ENCODE measurements at places on chromosomes 2 and 18.

- DNase-seq = no peak
Measured at GRCh38 chr2:230327418-230328154, 593 bp downstream of the SP140L start.

GRCh38 chr18:46542545-46542944 is 114.5 kb downstream of the LOXHD1 start:
- DNase-seq = no peak

- DNase-seq = no peak
Measured at GRCh38 chr2:117614823-117615534, 199.5 kb upstream of the DDX18 start.

DNA sequence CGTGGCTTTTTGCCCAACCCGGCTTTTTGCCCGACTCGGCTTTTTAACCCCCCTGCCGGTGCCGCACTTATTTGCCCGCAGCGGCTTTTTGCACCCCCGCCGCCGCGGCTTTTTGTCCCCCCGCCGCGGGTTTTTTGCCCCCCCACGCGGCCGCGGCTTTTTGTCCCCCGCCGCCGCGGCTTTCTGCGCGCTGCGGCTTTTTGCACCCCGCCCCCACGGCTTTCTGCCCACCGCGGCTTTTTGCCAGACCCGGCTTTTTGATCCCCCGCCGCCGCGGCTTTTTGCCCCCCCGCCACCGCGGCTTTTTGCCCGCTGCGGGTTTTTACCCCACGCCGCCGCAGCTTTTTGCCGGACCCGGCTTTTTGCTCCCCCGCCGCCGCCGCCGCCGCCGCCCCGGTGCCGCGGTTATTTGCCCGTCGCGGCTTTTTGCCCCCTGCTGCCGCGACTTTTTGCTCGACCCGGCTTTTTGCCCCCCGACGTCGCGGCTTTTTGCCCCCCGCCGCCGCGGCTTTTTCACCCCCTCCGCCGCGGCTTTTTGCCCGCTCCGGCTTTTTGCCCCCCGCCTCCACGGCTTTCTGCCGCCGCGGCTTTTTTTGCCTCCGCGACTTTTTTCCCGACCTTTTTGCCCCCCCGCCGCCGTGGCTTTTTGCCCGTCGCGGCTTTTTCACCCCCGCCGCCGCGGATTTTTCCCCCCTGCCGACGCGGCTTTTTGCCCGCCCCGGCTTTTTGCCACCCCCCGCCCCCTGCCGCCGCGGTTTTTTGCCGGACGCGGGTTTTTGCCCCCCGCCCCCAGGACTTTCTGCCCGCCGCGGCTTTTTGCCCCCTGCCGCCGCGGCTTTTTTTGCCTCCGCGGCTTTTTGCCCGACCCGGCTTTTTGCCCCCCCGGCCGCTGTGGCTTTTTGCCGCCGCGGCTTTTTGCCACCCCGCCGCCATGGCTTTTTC is 2786.5 kb downstream of the RPIA start:
- DNase-seq = peak; percentile 64

- peak; percentile 97 for DNase-seq
Measured at GRCh38 chr2:10405448-10405847, 42.7 kb downstream of the ODC1 start.

GRCh38 chr2:2243666-2244065 is 87.4 kb downstream of the MYT1L start:
- DNase-seq = no peak

DNA sequence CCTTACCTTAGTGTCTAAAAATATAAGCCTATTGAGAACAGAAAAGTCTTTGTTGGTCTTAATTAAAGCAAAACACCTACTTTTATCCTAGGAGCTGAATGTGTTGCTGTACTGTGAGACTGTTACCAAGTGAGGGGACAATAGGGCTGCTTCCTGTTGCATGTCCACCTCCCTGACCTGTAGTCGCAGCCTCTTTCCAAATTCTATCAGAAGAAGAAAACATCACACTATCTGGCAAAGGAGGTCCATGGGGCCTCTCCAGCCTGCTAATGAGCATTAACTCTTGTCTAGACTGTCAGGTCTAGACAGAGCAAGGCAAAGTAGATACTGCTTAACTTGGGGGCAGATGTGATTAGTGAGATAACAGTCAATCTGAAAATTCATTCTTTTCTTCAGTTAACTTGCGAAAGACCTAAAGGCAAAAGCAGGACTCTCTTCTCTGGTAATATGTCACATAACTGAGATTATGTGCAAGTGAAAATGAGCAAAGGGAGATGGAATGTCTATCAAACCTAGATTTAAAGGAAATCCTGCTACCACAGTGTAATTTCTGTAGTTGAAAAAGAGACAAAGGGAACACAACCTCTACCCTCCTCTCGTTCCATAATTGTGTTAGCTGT is 66.9 kb downstream of the CDH20 start:
- no peak for DNase-seq

DNA sequence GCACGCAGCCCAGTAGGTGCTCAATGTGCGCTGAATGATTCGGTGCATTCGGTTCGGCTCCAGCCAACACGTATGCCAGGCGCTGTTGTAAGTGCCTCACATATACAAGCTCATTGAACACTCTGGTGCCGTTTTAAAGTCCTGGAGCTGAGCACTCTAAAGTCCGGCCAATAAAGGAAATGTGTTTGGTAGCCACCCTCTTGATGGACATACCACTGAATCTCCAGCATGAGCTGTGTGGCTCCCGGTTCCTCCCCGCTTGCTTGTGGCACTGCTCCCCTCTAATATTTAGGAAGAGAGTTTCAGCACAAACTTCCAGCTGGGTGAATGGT is 112.1 kb downstream of the MCFD2 start:
- no peak for DNase-seq

- DNase-seq = no peak
Measured at GRCh38 chr2:10225291-10226037, 77.2 kb upstream of the HPCAL1 start.

- no peak for DNase-seq
Measured at GRCh38 chr2:38748943-38749804, 2.0 kb downstream of the SRSF7 start.

DNA sequence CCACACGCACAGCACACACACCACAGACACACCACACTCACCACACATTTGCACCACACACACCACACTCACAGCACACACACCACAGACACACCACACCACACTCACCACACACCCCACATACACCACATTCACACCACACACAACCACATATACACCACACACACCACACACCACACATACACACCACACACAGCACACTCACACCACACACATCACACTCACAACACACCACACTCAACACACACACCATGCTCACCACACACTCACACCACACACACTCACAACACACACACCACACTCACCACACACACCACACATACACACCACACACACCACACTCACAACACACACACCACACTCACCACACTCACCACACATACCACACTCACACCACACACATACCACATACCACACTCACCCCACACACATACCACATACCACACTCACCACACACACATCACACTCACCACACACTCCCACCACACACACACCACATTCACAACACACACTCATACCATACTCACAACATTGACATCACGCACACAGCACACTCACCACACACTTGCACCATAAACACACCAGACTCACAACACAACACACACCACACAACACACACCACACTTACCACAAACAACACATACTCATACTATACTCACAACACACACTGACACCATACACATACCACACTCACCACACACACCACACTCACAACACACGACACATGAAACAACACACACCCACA is 60.0 kb downstream of the SDC1 start:
- DNase-seq = peak; percentile 28

- DNase-seq = no peak
Measured at GRCh38 chr2:152499896-152500735, 165.1 kb downstream of the FMNL2 start.

GRCh38 chr18:9671214-9671613 is 36.9 kb upstream of the RAB31 start:
- no peak for DNase-seq

- DNase-seq = no peak
Measured at GRCh38 chr18:39167990-39168389, 1602.4 kb upstream of the CELF4 start.

DNA sequence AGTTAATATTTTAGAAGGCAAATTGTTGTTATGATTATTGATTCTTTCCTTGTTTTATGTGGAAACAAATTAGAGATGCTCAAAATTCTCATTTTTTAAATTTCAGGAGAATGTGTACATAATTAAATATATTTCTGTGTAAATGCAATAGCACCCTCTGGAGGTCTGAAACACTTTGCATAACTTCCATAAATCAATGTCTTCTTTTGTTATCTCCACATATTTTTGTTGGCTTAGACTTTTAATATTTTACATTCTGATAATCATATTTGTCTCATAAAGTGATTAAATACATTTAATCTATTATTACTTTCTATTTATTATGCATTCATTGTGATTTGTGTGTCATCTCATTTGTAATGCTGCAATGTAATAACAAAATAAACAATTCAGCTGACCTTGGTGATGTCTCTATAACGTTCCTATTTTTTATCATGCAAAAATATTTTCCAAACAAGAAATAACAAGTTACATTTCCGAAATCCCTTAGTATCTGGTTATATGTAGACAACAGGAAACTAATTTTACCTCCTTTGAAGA is 201.8 kb upstream of the GALNT5 start:
- DNase-seq = no peak

- DNase-seq = no peak
Measured at GRCh38 chr2:233967164-233967563, 50.0 kb downstream of the TRPM8 start.

DNA sequence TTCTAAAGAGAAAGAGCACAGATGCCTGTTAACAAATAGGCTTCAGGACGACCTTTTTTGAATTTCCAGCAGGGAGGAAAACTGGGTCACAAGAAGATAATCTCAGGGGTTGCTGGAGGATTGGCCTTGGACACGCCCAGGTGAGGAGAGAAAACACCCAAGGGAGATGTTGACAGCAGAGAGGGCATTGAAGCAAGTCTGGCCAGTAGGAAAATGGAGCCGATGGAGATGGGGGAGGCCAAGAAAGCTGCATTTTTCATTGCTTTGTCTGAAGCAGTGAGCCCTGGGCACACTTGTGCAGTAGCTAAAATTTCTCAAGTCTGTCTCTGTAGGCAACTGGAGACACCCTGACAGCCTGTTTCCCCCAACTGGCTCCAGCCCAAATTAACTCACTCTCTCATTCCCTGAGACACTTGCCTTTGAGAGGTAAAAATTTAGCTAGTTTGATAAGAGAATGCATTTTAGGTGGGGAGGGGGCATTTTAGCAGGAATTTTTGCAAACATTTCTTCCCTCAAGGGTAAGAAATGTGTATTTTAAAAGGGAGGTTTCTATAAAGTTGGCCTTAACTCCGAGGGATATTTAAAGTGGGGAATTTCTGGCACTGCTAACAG is 165.5 kb downstream of the TGIF1 start:
- DNase-seq = no peak

DNA sequence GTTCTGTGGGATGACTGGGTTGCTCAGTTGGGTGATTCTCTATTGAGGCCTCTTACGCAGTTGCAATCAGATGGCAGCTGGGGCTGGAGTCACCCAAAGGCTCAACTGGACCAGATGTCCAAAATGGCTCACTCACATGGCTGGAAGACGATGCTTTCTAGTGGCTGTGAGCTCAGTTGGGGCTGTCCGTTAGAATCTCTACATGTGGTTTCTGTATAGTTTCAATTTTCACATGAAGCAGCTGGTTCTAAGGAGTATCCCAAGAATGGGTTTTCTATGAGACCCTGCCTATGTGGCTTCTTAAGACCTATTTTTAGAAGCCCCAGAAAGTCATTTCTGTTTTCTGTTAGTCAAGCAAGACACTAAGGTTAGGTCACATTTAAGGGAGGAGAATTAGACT is 4.4 kb downstream of the XRCC5 start:
- DNase-seq = no peak

GRCh38 chr2:219544567-219544966 is 739 bp downstream of the TMEM198 start:
- no peak for DNase-seq

GRCh38 chr2:232854082-232854481 is 16.0 kb upstream of the SNORC start:
- DNase-seq = no peak

DNA sequence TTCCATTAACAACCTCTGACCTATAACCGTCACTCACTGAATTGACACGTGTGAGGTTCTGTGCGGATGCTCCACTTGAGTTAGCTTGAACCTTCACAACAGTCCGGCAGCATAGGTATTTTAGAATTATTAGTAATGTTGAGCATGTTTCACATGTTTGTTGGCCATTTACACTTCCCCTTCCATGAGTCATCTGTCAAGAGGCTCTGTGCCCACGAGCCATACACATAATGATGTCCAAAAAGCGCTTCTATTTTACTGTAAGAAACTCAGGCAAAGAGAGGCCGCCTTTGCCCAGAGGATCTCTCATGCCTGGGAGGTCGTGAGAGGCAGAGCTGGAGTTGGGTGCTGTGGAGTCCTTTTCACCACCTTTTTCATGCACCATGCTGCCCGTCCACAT is 28.9 kb upstream of the TMEM214 start:
- no peak for DNase-seq

DNA sequence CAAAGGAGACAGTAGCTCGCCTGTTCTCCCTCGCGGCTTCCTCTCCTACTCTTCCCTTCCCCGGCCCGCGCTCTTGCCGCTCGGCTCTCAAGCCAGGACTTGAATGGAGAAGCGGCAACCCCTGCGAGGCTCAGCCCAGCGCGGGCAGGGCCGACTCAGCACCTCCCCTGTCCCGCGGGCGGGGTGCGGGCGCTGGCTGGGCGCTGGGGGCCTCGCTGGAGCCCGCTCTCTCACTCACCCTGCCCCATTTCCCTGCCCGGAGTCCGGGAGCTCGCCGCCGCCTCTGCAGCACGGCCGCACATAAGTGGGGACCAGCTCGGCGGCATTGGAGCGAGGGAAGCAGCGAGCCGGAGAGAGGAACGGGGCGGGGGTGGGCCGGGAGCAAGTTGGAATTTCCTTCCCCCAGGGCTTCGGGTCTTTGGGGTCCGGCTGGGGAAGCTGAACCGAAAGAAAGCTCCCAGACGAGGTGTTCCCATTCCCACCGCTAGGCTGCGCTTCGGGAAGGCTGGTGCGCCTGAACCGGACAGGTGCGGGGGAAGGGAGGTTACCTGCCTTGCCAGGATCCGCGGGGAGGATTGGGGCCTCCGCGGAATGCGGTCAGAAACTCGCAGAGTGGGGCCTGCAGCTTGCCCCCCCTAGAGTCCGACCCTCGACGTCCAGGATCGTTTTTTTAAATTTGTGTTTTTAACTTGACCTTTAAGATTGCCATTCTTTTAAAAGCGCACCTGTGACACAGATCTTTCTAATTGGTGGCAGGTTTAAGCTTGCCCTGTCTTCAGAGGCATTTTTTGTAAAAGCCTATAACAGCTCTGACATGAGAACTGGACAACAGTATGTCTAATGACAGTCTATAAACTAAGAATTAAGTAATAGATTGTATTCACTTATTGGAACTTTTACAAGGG is at the start of gene COBLL1:
TSS of gene COBLL1 (minus strand) at position 105 of the 905 bp plus-strand sequence. CDS start 627 bp downstream, outside the sequence.
- DNase-seq = peak; percentile 86

- DNase-seq = peak; percentile 19
Measured at GRCh38 chr2:31384351-31384750, 30.2 kb downstream of the XDH start.

Data from coronary artery (tissue), 2 donors.